Right lobe of liver (tissue), 6 donors: ENCODE measurements at places on chromosomes 5 and 9. TPM values are rescaled to one million over a fixed set of nuclear protein-coding genes. Genes with fewer than 3 reads are reported as not detected.

GRCh38 chr5:5419291-5420210 lies 2.9 kb upstream of the ICE1 start:
- no peaks in the 10 kb centered on the region for H3K4me1 ChIP-seq
- DNase-seq = no peak
- no peak overlapping the region for H3K4me3 ChIP-seq

DNA sequence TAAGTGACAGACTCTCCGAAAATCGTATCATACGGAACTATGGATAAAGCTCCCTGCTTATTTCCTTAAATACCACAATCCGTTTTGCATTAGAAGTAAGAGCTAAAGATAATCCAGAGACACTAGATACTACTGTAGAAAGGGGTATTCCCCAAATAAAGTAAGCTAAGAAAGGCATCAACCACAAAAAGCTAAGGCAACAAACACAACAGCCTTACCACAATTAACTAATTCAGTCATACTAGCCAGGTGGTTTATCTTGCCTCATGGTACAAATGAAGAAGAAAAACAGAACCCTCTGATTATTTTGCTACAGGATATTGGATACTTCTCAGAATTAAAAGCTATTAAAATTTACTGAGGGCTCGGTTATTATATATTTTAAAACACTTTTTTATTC lies 14.1 kb downstream of the ERP44 start:
- no peak overlapping the region for H3K27ac ChIP-seq
- H3K36me3 ChIP-seq = no peaks in the 10 kb centered on the region
- peaks cover 5% of the 10 kb centered on the region for H3K4me1 ChIP-seq
- H3K4me3 ChIP-seq = no peak overlapping the region
- DNase-seq = no peak
- no peaks in the 10 kb centered on the region for H3K27me3 ChIP-seq

GRCh38 chr9:102832814-102833213 lies 162.3 kb upstream of the CYLC2 start:
- no peaks in the 10 kb centered on the region for H3K4me1 ChIP-seq
- no peaks in the 10 kb centered on the region for H3K27me3 ChIP-seq
- DNase-seq = no peak

- no peaks in the 10 kb centered on the region for H3K36me3 ChIP-seq
- no peaks in the 10 kb centered on the region for H3K27me3 ChIP-seq
- no peaks in the 10 kb centered on the region for H3K4me1 ChIP-seq
- no peak overlapping the region for H3K4me3 ChIP-seq
- H3K27ac ChIP-seq = no peak overlapping the region
- no peak for DNase-seq
Measured at GRCh38 chr5:35436400-35437057, 181.1 kb upstream of the SPEF2 start.

DNA sequence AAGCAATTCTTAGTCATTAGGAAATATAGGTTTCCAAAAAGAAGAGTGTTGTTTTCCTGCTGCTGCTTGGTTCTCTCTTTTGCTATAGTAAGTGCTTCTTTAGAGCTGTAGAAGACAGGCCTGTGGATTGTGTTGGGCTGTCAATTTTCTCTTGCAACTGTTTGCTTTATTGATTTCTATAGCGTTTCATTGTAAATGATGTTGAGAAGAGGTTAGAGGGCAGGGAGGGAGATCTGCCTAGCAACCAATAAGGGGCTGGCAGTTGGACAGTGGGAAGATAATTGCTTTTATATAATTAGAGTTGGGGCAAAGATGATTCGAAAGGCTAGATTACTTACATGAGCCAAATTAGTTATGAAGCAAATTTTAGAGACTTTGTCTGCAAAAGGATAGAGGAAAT lies 11.1 kb downstream of the UNC13B start:
- no peak overlapping the region for H3K27ac ChIP-seq
- H3K27me3 ChIP-seq = no peaks in the 10 kb centered on the region
- H3K4me3 ChIP-seq = no peak overlapping the region
- no peaks in the 10 kb centered on the region for H3K36me3 ChIP-seq
- peaks cover 14% of the 10 kb centered on the region for H3K4me1 ChIP-seq

DNA sequence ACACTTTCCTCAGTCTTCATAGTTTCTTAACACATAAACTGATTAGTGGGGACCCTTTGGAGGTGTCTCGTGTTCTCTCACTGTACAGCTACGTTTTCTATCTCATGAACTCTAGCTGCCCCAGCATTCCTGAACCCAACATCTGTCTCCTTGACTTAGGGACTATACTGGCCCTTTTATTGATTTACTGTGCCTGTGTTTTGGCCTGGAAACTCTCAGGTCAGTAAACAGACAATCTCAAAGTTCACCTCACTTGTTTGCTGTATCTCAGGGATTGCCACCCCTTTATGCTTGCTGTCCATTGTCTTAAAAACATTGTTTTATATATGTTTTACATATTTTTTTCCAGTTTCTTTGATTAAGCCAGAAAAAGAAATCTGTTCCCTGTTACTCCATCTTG lies 222.8 kb downstream of the FAM170A start:
- no peaks in the 10 kb centered on the region for H3K36me3 ChIP-seq
- no peaks in the 10 kb centered on the region for H3K27me3 ChIP-seq
- no peaks in the 10 kb centered on the region for H3K4me1 ChIP-seq
- H3K27ac ChIP-seq = no peak overlapping the region
- no peak overlapping the region for H3K4me3 ChIP-seq

- H3K36me3 ChIP-seq = no peaks in the 10 kb centered on the region
- no peak for DNase-seq
- no peaks in the 10 kb centered on the region for H3K27me3 ChIP-seq
- no peak overlapping the region for H3K4me3 ChIP-seq
- H3K4me1 ChIP-seq = no peaks in the 10 kb centered on the region
Measured at GRCh38 chr5:22567983-22568382, 285.2 kb downstream of the CDH12 start.

DNA sequence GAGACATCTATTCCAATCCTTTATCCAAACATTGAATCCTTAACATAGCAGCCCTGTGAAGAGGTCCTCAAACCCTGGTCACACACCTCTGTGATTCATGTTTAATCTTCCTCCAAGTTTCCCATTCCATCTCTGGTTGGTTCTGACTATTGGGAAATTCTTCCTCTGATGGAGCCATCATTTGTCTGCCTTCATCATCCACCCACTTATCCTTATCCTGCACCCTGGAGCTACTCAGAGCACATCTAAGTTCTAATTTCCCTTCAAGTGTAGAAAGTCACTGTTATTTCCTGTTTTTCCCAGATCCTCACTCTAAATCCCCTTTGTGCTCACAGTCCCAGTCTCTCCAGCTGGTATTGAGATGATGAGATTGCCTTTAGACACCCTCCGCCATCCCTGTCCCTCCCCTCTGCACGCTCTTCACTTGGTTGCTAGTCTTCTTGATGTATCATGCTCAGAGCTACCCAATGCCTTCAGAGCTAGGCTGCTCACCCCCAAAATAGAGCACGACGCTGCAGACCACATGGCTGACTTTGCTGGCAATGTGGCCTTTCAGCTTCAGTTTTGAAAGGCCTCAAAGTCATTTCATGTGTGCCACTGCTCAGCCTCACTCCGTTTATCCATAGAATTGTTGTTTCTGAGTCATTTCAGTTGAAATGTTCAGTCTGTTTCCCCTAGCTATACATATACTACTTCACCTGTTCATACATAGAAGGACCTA lies 154.3 kb downstream of the PALM2AKAP2 start:
- no peaks in the 10 kb centered on the region for H3K27me3 ChIP-seq
- H3K36me3 ChIP-seq = no peaks in the 10 kb centered on the region
- no peak for DNase-seq

- H3K4me1 ChIP-seq = peaks cover 6% of the 10 kb centered on the region
- H3K27me3 ChIP-seq = no peaks in the 10 kb centered on the region
- H3K27ac ChIP-seq = peak overlapping the region; percentile 54
- DNase-seq = no peak
Measured at GRCh38 chr5:56039985-56040384, 45.2 kb upstream of the IL6ST start.

GRCh38 chr5:115309751-115310370 lies 13.4 kb upstream of the CCDC112 start:
- no peaks in the 10 kb centered on the region for H3K36me3 ChIP-seq
- H3K4me3 ChIP-seq = no peak overlapping the region
- no peak overlapping the region for H3K27ac ChIP-seq
- DNase-seq = no peak

DNA sequence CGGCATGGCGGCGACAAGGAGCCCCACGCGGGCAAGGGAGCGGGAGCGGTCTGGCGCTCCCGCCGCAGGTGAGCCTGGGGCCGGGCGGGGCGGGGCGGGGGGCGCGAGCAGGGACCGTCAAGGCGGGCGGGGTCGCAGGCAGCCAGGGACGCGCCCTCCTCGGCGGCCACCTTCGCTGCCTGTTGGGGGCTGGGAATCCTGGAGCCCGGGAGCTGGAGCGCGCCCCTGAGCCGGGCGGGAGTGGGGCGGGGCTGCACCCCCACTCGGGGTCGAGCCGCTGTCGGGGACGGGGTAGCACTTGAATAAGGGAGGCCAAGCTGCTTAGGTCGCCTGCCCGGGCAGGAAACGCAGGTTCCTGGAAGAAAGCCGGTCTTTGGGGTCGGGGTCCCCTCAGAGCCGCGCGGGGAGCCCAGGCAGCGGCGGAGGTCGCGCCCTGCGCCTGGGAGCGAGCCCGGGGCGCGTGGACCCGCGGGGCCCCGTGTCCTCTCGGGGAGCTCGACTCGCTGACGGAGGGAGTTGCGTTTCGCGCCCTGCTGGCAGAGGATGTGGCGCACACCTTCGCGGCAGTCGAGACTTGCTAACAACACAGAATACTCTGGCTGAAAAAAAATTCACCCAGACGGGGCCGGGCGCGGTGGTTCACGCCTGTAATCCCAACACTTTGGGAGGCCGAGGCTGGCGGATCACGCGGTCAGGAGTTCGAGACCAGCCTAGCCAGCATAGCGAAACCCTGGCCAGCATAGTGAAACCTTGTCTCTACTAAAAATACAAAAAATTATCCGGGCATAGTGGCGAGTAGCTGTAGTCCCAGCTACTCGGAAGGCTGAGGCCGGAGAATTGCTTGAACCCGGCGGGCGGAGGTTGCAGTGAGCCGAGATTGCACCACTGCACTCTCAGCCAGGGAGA lies 552 bp downstream of the OTULINL start:
- H3K4me1 ChIP-seq = no peaks in the 10 kb centered on the region
- peak overlapping the region; percentile 57 for H3K27ac ChIP-seq
- no peaks in the 10 kb centered on the region for H3K36me3 ChIP-seq
- H3K4me3 ChIP-seq = peak overlapping the region; percentile 42

DNA sequence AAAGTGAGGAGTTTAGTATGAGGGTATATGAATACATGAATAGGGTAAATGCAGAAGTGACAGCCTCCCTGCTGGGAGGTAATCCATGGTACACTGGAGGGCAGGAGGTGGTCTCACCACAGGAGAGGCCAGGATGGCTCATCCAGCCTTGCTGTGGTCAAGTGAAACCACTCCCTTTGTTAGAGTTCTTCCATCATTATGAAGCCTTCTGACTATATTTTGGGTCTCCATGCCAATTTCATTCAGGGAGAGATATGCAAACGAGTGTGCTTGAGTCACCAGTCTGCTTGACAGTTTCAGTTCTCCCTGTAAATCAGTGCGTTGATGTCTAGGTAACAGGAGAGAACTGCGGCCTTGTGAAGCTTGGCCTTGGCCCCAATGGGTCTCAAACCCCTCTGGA lies 16.4 kb downstream of the PPP3R2 start:
- DNase-seq = no peak
- no peak overlapping the region for H3K4me3 ChIP-seq
- no peaks in the 10 kb centered on the region for H3K4me1 ChIP-seq
- H3K27me3 ChIP-seq = no peaks in the 10 kb centered on the region
- H3K27ac ChIP-seq = no peak overlapping the region

DNA sequence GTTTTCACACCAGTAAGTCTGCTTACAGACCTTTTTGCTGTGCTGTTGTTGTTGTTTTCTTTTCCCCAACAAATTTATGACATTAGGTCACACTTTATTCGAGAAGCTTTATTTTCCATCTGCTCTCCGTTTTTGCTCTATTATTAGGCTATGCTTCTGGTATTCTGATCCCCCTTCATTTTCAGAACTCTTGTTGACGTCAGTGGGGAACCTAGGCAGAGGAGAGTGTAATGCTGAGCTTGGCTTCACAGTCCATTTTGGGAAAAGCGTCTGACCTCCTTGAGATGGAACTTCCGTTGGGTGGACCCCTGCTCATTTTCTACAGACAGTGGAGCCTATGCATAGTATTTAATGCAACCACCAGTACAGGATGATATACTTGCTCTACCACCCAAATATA lies 387.9 kb upstream of the MEF2C start:
- H3K4me1 ChIP-seq = no peaks in the 10 kb centered on the region
- no peak overlapping the region for H3K27ac ChIP-seq
- H3K36me3 ChIP-seq = no peaks in the 10 kb centered on the region

DNA sequence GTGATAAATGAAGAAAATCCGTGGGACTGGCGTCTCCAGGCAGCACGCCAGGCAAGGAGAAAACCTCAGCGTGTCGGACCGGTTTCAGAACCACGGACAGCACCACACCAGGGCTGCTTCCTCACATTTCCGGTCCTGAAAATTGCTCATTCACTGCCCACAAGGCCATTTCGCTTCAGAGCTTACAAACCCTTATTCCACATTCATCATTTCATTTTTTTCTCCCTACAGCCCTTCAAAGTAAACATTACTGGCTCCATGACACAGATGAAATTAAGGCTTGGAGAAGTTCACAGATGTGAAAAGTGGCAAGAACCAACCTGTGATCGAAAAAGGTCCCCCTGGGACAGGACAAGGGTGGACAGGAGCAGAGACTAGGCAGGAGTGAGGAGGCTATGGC lies 1.5 kb upstream of the GPRIN1 start:
- no peak overlapping the region for H3K27ac ChIP-seq
- no peaks in the 10 kb centered on the region for H3K4me1 ChIP-seq

DNA sequence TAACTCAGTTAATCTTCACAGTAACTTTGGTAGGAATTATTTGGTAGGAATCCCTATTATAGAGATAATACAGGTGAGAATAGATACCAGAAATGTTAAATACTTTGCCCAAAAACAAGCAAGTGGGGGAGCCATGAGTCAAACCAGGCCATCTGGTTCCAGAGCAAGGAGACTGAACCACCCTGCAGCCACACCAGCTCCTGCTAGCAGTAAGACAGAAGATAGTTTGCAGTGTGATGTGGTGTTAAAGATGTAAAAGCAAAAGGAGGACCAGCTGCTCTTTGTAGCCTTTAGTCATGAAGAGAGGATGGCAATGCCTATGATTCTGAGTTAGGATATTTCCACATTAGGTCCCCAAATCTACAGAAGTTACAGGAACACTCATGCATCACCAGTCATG lies 101.4 kb downstream of the PRKACG start:
- no peak overlapping the region for H3K27ac ChIP-seq
- DNase-seq = no peak
- no peaks in the 10 kb centered on the region for H3K27me3 ChIP-seq
- H3K4me1 ChIP-seq = no peaks in the 10 kb centered on the region
- H3K36me3 ChIP-seq = no peaks in the 10 kb centered on the region

GRCh38 chr9:112200711-112201110 lies 25.6 kb upstream of the SUSD1 start:
- no peak overlapping the region for H3K4me3 ChIP-seq
- no peak overlapping the region for H3K27ac ChIP-seq
- DNase-seq = no peak
- no peaks in the 10 kb centered on the region for H3K27me3 ChIP-seq
- no peaks in the 10 kb centered on the region for H3K4me1 ChIP-seq

GRCh38 chr9:5587024-5587423 lies 41.9 kb upstream of the RIC1 start:
- no peaks in the 10 kb centered on the region for H3K36me3 ChIP-seq
- no peak overlapping the region for H3K27ac ChIP-seq
- no peaks in the 10 kb centered on the region for H3K27me3 ChIP-seq

NEK6 gene
- total RNA-seq = 71.4 TPM

QRFP gene
- not detected for total RNA-seq

AGXT2 gene
- total RNA-seq = 24.7 TPM

MXD3 gene
- 2.2 TPM for total RNA-seq

OR1J4 gene
- total RNA-seq = not detected

FGF10 gene
- total RNA-seq = not detected

KLF4 gene
- total RNA-seq = 1.7 TPM

FYB1 gene
- total RNA-seq = 15.3 TPM

KIF12 gene
- total RNA-seq = 15.5 TPM

RIOK2 gene
- 17.6 TPM for total RNA-seq
